Activated CD4-positive, alpha-beta T cell treated with anti-CD3 and anti-CD28 coated beads, Interleukin-2, amount 10 ng/mL, durations not matched to agents 7 days and 5 days (primary cell): ENCODE measurements at places on chromosomes 5 and 9.

DNA sequence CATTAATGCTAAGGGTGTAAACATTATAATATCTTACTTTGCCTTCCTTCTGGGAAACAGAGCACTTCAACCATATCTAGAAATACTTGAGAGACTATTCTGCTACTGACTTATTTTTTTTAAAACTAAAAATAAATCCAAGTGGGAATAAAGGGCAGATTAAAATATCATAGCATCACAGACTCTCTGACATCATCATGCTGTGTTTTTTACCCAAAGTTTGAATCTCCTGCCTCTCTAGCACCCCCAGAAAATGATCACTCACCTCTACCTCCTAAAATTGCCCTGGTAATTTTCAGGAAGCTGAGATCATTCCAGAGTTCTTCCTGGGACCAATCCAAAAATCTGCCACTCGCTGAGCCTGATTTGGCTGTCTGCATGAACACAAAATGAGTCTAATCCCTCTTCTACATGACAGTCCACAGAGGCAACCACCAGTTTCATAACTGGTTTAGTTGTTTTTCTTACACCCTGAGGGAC, 813.8 kb upstream of the DMAC1 start:
- DNase-seq = no peak

DNA sequence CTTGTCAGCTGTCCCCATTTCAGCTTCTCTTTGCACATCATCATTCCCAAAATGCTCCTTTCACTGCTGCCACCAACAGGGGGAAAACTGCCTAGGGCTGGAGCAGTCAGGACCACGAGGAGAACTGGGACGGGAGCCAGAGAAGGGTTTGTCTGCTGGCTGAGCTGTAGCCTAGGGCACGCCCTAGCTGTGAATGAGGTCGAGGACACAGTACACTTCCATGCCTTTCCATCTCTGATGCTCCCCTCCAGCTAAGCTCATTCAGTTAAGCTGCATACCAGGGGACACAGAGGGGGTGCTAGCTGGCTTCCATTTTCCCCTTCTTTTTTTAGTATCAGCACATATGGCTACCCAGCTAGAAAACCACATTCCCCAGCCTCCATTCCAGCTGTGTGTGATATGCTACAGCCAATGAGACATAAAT, 64.7 kb downstream of the STK10 start:
- no peak for DNase-seq

GRCh38 chr9:80157561-80157983, 585.8 kb downstream of the TLE4 start:
- DNase-seq = no peak

DNA sequence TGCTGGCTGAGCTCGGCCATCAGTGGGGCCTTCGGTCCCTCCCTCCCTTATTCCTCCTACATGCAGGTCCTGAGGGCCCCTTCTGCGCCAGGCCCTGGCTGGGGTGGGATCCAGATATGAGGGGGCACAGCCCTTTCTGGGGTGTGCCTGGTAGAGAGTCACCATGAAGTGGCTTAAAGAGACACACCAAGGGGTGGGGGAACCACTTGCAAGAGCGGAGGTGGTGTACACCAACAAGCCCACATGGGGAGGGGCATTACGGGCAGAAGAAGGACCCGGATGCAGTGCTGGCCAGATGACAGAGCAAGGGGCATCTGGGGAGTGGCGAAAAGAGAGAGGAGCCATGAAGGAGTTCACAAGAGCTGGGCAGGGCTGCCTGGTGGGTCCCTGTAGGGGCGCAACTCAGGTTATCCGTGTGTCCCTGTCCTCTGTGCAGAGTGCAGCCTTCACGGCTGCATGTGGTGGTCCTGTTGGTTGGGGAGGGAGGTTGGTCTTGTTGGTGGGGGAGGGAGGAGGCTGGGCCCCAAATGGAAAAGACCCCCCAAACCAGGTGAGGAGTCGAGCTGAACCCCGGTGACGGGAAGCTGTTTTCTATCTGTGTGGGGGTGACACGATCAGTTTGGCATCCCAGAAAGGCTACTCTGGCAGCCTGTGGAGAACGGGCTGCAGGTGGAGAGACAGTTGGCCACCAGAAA, 158.1 kb downstream of the DAB2IP start:
- no peak for DNase-seq

DNA sequence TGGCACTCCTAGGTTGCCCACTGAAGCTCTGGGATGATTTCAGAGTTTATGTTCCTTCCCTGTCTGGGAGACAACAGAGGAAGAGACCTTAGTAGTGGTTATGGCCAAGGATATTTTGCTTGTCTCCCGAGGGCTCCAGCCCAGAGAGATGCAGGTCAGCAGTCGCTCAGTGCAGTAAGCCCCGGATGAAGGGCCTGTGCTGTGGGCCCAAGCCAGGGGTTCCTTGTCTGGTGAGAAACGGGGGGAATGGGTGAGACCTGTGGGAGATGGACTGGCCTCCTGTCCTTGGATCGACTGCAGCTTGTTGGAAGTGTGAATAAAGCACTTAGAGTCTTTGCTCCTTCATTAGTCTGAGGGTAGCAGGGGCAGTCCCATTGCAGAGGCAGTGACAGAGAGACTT, 260.7 kb upstream of the RIOK2 start:
- no peak for DNase-seq

DNA sequence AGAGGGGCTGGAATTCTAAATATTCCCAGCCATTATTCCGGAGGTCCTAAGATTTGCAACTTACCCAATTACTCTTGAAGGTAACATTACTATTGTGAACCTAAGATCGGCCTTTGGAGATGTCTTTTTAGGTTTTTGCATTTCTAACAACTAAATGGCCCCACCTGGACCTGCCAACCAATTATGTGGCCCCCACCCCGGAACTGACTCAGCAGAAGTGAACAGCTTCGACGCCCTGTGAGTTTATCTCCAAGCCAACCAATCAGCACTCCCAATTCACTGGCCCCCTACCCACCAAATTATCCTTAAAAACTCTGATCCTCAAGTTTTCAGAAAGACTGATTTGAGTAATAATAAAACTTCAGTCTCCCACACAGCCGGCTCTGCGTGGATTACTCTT, 62.9 kb downstream of the NEURL1B start:
- no peak for DNase-seq

- no peak for DNase-seq
These were observed 53.6 kb downstream of the HMHB1 start for GRCh38 chr5:143865426-143866025.

DNA sequence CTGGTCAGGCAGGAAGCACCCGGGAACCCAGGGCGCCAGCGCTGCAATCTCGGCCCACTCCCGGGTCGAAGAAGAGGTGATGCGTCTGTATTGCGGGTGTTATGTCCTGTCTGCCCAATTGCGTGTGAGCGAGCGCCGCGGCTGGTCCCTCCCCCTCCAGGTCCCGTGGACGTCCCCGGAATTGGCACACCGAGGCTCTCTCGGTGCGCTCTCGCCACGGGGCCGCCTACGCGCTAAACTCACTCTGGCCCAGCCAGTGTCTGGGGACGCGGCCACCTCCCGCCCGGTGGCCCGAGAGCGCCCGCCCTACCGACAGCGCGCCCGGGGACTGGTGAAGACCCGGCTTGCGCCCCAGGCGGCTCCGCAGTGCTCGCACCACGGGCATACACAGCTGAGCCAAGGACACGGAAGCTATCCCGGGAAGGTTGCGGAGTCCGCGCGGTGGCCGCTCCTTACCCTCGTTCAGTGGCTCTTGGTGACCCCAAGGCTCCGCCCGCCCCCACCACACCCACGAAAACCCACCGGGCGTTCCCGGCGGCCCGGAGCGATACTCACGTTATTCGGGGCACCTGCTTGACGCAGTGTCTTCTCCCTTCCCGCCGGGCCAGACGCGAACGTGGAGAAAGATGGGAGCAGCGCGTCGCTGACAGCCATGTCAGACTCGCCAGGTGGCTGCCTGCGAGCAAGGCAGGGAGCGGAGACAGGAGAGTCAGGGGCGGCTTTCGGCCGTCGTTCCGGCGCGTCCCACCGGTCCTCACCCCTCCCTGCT, 1.0 kb downstream of the KLF4 start:
- DNase-seq = no peak

DNA sequence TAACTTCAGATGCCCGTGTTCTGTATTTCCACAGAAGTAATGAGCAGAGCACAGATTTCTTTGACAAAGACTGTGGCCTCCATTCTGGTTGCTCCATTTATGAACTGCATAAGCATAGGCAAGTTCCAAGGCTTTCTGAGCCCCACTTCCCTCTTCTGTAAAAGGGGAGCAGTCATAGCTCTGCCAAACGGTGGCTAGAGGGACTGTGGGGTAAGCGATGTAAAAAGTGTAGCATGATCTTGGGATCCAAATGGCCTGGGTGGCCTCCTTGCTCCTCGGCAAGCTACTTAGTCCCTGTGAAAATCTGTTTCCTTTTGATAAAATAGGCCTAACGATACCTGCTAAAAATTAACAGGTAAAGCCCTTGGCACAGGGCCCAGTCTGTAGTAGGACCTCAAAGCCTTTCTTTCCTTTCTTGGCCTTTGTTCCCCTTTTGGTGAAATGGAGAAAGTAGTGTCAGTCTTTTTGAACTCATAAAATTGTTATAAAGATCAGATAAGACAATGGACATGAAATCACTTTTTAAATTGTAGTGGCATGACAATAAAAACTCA, 646.6 kb downstream of the ACTL7B start:
- DNase-seq = no peak

DNA sequence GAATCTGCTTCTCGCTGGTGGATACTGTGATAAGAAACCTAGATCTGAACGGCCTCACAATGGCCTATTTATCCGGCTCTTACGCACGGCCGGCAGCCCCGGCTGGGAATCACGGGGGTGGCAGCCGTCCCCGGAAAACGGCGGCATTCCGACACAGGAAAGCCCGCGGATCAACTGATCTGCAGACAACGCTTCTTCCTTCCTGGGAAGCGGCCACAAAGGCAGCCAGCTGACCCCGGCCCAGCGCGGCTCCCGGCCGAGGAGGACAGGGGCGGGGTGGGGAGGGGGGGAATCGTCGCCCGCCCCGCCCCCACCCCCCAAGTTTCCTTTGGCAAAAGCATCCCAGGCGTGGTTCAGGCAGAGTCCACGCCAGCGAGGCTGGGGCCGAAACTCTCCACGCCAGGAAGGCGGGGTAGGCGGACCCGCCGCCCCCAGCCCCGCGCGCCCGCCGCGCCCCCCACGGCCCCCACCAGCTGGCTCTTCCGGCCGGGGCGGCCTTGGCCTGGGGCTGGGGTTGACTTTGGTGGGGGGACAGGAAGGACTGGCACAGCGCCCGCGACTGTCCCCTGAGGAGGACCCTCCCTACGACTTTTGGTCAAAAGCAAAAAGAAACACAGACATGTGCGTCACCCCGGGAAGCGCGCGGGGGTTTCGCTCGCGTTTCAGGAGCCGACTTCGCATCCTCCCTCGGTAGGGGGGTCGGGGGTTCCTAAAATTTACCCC, 247.7 kb upstream of the ANKRD55 start:
- peak; percentile 32 for DNase-seq

DNA sequence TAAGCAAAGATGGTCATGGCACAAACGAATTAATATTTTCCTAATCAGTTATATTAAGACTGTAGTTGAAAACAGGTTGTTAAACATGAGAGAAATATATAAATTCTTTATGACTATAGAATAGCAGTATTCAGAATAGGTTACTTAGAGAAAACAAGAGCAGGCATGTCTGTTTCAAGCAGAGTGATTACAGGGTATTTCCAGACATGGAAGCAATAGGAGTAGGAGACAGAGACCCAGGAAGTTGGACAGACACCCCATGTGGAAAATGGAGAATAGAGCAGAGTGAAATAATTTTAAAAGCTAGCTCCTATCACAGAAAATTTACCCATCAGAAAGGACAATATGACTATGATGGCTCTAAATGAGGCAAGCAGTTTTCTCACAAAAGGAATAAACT, 111.5 kb downstream of the IZUMO3 start:
- no peak for DNase-seq

DNA sequence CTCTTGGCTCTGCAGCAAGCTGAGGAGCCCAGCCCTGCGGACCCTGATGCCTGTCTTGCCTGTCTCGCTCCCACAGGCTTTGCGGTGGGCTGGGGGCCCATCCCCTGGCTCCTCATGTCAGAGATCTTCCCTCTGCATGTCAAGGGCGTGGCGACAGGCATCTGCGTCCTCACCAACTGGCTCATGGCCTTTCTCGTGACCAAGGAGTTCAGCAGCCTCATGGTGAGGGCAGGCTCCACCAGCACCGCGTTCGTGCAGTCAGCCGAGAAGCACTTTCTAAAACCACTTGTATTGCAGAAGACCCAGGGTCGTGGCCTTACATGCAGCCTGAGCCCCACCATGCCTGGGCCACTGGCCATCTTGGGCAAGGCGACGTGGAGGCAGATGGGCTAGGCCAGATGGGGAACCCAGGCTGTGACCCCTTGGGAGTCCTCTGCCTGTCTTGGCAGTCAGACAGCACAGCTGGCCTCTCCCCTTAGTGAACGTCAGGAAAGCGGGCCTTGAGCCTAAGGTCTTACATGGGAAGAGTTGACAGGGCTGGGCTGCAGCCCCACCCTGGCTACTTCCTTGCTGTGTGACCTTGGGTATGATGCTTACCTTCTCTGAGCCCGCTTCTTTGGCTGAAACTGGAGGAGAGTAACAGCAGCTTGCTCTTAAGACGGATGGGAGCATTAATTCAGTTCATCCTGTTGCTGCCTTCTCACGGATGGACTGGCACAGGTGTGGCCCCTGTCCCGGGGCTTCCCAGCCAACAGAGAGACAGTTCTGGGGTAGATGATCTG, 8.6 kb downstream of the SLC2A8 start:
- no peak for DNase-seq
